Left kidney (tissue), 8 donors: ENCODE measurements at places on chromosomes 7 and 10.

GRCh38 chr10:22022257-22023032 lies 18.9 kb upstream of the DNAJC1 start:
- DNase-seq = peak; percentile 29

DNA sequence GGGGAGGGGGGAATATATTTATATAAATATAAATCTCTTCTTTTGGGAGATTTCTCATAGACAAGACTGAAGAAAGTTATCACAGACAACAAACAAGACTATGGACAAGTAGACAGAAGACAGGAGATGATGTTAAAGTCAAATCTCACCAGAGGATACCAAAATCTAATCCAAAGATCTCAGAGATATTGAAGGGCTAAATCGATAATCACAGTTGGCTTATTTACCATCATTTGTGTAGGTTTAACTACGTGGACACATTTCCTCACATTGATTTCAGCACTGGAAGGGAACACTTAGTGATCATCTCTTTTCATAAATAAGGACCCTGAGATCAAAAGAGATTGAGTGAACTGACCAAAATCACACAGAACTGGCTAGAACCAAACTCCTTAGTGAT lies 2.7 kb upstream of the INPP5F start:
- DNase-seq = no peak

DNA sequence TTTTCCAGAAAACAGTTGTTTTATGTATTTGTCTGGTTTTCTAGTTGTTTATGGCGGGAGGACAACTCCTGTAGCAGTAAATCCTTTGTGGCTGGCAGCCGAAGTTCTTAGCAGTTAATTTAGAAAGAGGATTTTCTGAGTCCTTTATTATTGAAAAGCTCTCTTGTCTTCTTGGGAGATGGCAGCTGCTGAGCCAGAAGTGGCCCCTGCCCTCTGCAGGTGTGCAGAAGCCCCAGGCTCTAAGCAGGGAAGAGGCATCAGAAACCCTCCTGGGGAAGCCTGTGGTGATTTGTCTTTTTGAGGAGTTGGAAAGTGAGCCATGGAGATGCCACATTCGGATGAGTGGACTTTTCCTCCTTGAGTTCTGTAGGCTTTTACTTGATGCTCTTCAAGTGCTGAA lies 106.3 kb downstream of the GLRX3 start:
- peak; percentile 3 for DNase-seq

GRCh38 chr7:158461824-158462223 lies 125.8 kb downstream of the PTPRN2 start:
- DNase-seq = no peak

DNA sequence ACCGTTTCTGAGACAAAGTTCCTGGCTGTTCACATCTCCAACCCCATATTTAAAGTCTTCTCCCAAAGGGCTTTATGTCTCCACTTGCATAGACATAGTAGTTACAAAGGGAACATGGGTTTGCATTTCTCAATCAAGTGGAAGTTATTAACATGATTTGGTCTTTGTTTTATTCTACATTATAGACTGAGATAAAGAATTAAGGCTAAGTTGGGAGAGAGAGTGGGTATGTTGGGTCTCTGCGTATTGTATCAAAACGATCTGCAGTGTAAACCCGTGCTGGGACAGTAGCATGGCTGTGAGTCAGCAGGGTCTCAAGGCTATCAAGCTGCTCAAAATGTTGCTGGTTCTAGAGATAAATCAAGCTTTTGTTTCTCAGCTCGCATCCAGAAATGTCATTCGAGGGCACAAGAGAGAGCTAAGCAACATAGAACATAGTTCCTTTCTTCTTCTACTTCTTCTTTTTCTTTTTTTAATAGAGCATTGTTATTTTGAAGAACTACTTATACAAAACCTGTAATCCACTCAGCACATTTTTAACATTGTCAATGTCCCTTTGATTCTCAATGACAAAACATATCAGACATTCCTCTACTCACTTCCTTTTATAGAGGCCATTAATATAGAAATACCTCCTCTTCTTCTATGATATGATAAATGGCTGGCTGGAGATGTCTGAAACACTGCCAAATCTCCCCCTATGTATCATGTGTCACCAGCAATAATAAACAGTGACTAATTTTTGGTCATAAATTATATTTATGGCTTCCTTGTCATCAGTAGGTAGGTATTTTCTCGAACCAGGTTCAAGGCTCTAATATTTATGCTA lies 34.5 kb upstream of the RHOBTB1 start:
- DNase-seq = no peak

GRCh38 chr7:151888079-151889067 lies 11.5 kb upstream of the PRKAG2 start:
- no peak for DNase-seq

- no peak for DNase-seq
Measured at GRCh38 chr10:114258274-114258840, 19.3 kb downstream of the VWA2 start.

GRCh38 chr10:127992376-127992775 lies 85.5 kb downstream of the PTPRE start:
- no peak for DNase-seq
